ENCODE measurements at places on chromosomes 2 and 18. TPM values are rescaled to one million over a fixed set of nuclear protein-coding genes. Genes with fewer than 3 reads are reported as not detected.

The ABCG8 gene
- not detected for total RNA-seq

The ANKRD53 gene
- 0.33 TPM for total RNA-seq

The UGT1A5 gene
- total RNA-seq: not detected

The IL1A gene
- total RNA-seq: not detected

The TMEM214 gene
- 23.1 TPM for total RNA-seq

The AMER3 gene
- not detected for total RNA-seq

The TIA1 gene
- total RNA-seq: 154 TPM

The DPP10 gene
- under 0.01 TPM for total RNA-seq
